ENCODE measurements at places on chromosomes 3 and 15.
A peak's percentile ranks its signal among the peaks of the same experiment; 100 is the strongest.

GRCh38 chr15:47620960-47621681 lies 96.2 kb upstream of the SEMA6D start:
- no peak for DNase-seq

DNA sequence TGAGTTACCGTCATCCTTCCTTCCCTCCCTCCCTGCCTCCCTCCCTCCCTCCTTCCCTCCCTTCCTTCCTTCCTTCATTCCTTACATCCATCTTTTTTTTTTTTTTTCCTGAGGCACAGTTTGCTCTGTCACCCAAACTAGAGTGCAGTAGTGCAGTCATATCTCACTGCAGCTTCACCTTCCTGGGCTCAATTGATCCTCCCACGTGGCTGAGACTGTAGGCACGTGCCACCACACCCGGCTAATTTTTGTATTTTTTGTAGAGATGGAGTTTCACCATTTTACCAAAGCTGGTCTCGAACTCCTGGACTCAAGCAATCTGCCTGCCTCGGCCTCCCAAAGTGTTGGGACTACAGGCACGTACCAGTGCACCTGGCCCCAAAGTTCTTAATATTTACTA lies 25.8 kb downstream of the USP3 start:
- no peak for DNase-seq

- DNase-seq = no peak
Measured at GRCh38 chr3:20319551-20319950, 133.5 kb upstream of the SGO1 start.

DNA sequence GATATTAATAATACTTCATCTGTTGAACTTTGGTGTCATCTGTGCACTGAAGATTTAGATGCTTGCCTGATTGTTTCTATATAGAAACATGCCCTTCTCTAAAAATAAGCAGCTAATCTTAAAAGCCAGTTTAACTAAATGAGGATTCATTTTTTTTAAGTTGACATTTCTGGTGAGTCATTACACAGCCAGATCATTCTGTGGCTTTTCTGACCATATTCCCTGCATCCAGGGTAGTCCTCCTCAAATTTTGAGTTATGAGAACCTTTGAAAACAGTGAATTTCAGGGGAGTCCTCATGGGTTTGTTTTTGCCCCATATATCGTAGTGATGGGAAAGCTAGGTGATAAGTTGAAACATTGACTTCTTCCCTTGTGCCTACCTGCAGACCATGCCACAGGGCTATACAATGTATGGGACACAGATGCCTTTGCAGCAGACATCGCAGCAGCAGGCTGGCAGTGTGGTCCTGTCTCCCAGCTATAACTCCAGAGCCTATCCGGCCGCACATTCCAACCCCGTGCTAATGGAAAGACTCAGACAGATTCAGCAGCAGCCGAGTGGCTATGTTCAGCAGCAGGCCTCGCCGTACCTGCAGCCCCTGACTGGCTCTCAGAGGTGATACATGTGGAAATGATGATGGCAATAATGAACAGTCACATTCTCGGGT lies 26.5 kb upstream of the P2RY12 start:
- DNase-seq = no peak

GRCh38 chr3:9749296-9749644 lies 482 bp upstream of the OGG1 start:
- no peak for DNase-seq

DNA sequence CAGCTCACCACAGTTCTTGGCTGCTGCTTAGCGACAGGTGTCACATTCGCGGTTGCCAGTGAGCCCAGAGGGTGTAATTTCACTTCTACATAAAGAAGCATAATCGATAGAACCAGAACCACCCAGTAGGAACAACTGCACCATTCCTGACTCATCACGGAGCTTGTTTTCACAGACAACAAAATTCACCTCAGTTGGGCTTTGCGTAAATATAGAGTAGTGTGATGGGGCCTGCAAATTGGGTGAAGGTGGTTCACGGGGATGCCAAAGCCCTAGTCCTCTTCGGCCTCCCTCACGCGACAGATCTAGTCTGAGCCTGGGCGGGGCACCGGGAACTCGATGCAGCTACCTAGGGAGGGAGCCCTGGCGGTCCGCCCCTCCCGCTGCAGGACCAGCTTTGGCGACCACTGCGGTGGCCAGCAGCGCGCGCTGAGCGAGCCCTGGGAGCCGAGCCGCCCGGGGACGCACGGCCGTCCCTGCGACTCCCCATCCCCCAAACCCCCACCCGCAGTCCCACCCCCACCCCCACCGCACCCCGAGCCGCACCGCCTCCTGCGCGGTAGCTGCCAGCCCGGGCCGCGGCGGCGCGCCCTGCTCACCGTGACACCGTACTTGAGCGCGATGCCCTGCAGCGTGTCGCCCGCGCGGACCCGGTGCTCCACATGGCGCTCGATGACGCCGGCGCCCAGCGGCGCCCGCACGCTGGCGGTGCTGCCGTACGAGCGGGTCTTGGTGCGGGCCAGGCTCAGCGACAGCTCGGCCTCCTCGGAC lies 519 bp downstream of the LYSMD2 start:
- peak; percentile 59 for DNase-seq

- no peak for DNase-seq
Measured at GRCh38 chr3:126827121-126827520, 123.1 kb downstream of the CHCHD6 start.

DNA sequence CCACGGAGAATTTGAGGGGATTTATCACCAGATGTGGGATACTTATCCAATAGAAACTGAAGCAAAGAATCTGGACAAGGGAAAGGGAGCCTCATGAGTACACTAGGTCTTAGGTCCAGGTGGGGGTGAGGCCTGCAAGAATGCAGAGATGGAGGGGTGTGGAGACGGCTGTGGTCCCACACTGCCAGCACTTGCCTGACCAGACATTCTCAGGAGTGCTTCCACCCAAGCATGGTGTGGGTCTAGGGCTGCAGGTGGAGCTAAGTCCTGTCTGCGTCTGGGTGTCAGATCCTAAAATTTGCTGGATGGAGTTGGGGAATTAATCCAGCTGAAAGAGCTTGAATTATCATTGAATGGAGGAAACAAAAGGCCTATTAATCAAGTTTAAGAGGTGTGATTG lies 14.4 kb downstream of the PML start:
- no peak for DNase-seq

All from activated CD4-positive, alpha-beta T cell treated with anti-CD3 and anti-CD28 coated beads, Interleukin-2, amount 50 U/mL, for 16 hours (primary cell).